ENCODE measurements at places on chromosomes 3 and 15.

DNA sequence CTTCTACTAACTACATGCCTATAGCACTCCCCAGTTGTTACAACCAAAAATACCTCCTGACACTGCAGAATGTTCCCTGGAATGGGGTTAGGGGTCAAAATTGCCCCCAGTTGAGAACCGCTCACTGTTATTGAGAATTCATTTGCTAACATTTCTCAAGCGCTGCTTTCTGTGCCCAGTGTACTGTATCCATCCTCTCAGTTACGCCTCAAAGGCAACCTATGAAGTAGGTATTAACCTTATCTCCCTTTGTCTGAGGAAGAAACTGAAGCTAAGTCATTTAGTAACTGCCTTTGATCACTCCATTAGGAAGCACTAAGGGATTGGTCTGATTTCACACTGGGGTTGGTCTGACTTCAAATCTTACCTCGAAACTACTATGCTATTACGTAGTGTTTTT lies 70.1 kb downstream of the CADPS start:
- DNase-seq, result no peak

DNA sequence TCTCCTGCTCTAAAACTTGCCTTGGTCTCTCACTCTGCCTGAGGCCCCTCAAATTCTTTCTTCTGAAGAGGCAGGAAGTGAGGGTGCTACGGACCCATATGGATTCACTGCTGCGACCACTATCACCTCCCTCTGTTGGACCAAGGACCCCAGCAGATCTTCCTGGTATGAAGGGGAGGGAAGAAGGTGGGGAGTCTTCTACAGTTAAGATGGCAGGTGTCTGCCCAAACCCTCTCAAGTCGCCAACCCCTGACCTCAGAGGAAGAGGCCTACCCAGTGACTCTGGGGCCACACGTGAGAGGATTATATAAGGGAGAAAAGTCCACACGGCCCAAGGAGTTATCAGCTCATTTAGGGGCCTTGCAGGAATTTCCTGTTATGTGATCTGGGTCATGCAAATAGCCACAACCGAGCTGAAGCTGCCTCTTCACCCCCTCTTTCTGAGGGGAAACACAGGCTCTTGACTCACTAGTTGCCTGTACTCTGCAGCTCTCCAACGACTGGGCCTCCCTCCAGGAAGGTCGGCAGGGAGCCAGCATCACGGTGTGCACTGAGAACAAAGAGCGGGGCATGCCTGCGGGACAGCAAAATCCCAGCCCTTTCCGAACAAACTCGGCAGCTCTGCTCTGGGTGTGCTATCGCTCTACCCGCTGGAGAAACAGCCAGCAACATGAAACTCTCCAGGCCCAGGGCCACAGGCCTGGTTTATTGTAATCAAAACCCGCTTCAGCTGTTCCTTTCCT lies 116.0 kb downstream of the XXYLT1 start:
- no peak for DNase-seq

GRCh38 chr3:40258555-40258954 lies 51.0 kb upstream of the EIF1B start:
- no peak for DNase-seq

DNA sequence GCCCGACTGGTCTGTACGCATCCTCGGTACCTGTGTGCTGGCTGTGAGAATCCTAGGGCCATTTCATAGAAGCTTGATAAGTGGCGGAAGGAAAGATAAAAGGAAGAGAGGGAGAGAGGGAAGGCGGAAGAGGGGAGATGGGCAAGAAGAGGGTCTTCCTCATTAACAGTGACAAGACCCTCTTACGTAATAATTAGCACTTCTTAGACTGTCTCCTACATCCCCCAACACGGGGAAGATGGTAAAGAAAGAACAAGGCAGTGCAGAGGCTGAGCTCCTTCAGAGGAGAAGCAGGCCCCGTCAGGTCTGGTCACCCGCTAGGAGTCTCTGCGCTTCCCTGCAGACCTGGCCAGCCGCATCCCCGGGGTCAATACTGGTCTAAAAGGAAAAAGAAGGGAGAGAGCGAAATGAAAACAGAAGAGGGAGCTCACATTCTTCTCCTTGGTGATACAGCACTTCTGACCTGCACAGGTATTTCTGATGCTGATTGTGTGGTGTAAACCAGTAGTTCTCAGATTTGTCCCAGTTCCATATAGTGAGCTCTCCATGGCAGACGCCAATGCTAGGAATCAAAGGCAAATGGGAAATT lies 19.0 kb upstream of the FAM240A start:
- no peak for DNase-seq

DNA sequence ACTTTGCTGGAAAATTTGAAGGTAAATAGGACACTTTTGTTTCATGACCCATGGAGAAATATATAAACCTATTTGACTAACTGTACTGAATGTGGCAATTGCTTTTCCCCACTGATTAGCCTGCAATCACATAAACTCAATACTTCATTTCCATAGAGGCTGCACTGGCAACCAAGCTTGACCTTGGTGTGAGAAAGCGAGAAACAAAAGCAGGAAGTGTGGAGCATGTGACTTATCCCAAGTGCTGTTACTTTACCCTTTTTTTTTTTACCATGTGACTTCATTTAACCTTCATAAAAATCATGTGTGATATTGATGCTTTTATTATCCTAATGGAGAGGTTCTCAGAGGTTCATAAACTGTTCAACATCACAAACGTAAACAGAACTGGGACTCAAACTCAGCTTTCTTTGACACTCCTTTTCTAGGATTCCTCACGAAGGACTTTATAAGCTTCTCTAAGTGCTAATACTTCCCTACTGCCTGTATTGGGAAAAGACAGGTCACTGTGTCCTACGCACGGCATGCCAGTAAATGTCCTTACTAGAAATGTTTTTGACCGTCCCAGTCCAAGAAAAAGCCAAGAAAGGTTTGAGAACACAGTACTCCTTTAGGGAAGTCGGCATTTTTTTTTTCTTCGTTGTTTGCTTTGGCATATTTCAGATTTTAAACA lies 34.9 kb upstream of the ZNF385D start:
- DNase-seq, result no peak

Measured in stimulated activated CD4-positive, alpha-beta T cell treated with anti-CD3 and anti-CD28 coated beads, TNF-alpha, amount 100 ng/mL, for 1 hour (primary cell).